ENCODE measurements at places on chromosomes 5 and 9. TPM values are rescaled to one million over a fixed set of nuclear protein-coding genes. Genes with fewer than 3 reads are reported as not detected.

The RASGRF2 gene
- total RNA-seq: 12.2 TPM

The CATSPER3 gene
- 0.82 TPM for total RNA-seq

The CLTB gene
- 71.3 TPM for total RNA-seq

GRCh38 chr5:174337276-174338184 is 292.0 kb downstream of the NSG2 start:
- no peak for DNase-seq

GRCh38 chr5:10588109-10588775 is 24.4 kb downstream of the ANKRD33B start:
- no peak for DNase-seq
